Neural progenitor cell (in vitro differentiated cells): ENCODE measurements at places on chromosomes 4 and X.

DNA sequence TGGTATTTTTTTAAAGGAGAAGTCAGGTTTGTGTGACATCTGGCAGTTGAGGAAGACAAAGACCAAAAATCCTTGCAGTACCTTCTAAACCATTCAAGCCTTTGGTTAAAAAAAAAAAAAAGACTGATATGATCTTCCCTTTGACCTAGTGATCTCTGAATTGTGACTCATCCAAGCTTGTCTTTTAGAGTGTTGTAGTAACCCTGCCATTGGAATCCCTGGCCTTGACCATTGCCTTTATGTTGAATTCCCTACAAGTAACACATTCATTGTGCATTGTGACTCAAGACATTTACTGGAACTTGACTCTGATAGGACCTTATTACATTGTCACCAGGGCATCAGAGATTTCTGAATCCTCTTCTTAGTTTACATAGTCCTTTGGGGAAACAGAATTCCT is 1469.0 kb downstream of the TECRL start:
- DNase-seq, result no peak

- DNase-seq, result no peak
Observed at GRCh38 chr4:151760002-151760401, 805 bp downstream of the GATB start.

DNA sequence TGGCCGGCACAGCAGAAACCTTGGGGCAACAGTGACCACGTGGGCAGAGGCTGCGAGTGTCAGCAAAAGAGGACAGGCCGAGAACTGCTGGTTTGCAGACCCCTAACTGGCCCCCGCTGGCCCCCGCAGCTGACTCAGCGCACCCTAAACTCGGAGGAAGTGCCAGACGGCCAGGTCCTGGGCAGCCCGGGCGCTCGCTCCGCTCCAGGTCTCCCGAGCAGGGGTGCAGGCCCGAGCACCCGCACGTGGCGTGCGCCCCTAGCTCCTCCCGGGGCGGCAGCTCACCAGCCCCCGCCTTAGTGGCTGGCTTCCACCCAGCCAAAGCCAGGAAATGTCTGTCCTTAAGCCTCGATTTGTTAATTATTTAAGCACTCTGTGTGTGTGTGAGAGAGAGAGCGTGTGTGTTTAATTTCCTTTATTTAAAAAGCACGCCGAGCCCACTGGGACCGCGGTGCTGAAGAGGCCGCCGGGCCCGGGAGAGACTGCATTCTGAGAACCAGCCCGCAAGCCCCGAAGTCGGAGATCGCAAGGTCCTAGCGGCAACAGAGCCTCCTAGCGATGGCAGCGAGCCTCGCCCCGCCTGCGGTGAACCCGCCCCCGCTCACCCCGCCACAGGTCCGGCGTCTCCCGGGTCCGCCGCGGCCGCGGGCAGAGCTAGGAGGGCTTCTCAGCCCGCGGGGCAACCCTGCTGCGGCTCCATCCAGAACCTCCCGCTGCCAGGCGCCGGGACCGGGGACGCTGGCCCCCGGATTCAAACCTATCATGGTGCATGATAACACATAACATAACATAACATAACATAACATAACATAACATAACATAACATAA is 45.9 kb upstream of the CDKN2AIP start:
- peak; percentile 87 for DNase-seq

- DNase-seq, result no peak
Observed at GRCh38 chr4:159106636-159107035, 3.8 kb downstream of the RAPGEF2 start.

- no peak for DNase-seq
Observed at GRCh38 chrX:124699876-124700275, 353.5 kb downstream of the SH2D1A start.

GRCh38 chrX:49877397-49878101 is 1.7 kb upstream of the USP27X start:
- no peak for DNase-seq

- no peak for DNase-seq
Observed at GRCh38 chr4:181637186-181638105, 605.8 kb upstream of the TENM3 start.

- no peak for DNase-seq
Observed at GRCh38 chr4:119080721-119081541, 54.7 kb upstream of the MYOZ2 start.

DNA sequence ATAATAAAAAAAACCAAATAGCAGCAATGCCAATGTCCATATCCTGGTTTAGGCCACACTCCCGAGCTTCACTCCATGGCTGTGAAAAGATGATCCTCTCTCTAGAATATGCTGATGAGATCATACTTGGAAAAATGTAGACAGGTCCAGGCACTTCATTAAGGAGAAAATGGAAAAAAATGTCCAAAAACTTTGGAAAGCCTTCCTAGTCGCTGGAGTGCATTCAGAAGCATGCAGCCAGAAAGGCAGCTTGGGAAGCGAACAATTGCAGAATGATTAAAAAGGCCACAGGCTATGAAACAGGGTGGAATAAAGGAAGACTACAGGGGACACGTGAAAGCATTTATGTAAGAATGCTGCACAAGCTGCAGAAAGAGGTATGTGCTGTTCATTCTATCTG is 165.6 kb upstream of the HCCS start:
- no peak for DNase-seq

GRCh38 chr4:78777576-78777940 is 1.4 kb downstream of the BMP2K start:
- DNase-seq, result no peak

DNA sequence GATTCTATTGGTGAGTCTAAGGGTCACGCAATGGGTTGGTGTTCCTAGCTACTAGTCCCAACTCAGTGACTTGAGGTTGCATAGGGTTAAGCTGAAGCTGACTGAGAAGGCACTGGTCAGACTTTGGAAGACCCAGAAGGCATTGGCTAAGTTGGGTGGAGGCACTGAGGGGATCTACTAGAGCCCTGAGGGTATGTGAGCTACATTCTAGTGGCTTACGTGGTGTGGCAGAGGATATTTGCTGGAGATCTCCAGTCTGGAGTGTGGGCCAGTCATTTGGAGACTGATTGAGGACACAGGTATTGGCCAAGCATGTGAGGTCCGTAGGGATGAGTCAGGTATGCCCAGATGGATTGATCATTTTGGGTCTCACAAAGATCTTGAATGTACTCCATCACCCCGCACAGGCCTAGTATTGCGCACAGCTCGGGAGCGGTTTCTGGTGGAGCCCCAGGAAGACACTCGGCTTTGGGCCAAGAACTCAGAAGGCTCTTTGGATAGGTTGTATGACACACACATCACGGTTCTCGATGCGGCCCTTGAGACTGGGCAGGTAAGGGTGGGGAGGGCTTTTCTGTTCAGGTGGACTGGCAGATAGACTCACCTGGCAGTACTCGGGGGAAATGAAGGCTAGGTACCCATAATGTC is 7.2 kb downstream of the USP11 start:
- DNase-seq, result no peak

GRCh38 chr4:67087897-67088296 is 457.4 kb downstream of the CENPC start:
- DNase-seq, result peak; percentile 50

- no peak for DNase-seq
Observed at GRCh38 chr4:141702472-141703182, 66.2 kb downstream of the IL15 start.

GRCh38 chrX:46912098-46912602 is at the start of gene JADE3:
JADE3 (plus strand) TSS chrX:46912421; CDS start chrX:46984895, 72,474 bp downstream.
- peak; percentile 90 for DNase-seq

DNA sequence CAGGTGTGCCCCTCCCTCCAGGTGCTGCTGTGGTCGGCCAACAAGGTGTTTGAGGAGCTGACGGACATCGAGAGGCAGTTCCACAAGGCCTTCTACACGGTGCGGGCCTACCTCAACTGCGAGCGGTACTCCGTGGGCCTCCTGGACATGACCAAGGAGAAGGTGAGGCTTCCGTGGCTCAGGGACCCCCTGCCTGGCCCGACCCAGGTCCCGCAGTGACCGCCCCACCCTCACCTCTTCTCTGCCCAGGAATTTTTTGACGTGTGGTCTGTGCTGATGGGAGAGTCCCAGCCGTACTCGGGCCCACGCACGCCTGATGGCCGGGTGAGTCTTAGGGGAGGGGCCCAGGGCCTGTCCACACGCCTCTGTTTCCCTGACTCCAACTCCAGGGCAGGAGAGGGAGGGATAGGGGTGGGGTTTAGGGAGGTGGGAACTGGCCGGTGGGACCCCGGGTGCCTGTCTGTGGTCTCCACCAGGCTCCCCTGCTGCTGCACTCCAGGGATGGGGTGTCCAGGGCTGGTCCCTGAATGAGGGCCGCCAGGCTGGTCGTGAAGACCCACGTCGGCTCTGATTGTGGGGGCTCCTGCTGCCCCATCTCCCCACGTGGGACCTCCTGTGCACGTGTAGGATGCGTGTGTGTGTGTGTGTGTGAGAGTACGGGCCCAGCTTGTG is 20.1 kb downstream of the ATP5ME start:
- DNase-seq, result no peak

- DNase-seq, result no peak
Observed at GRCh38 chrX:148380650-148381561, 119.5 kb upstream of the AFF2 start.

DNA sequence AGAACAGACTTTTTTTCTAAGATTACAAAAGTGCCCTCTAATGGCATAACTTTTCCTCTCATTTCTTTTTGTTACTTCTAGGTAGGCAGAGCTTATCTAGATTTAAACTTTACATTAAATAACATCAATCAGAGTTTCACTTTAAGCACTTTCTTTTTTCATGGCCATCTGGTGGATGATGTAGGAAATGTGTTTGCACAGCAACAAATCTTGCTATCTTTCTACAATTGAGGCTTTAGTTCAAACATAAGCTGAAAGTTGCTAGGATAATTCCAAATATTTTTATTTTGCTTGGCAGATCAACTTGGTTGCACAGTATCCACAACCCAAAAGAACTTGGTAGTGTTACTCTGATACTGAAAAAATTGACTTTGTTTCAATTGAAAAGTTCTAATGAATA is 22.0 kb downstream of the NDNF start:
- DNase-seq, result no peak

DNA sequence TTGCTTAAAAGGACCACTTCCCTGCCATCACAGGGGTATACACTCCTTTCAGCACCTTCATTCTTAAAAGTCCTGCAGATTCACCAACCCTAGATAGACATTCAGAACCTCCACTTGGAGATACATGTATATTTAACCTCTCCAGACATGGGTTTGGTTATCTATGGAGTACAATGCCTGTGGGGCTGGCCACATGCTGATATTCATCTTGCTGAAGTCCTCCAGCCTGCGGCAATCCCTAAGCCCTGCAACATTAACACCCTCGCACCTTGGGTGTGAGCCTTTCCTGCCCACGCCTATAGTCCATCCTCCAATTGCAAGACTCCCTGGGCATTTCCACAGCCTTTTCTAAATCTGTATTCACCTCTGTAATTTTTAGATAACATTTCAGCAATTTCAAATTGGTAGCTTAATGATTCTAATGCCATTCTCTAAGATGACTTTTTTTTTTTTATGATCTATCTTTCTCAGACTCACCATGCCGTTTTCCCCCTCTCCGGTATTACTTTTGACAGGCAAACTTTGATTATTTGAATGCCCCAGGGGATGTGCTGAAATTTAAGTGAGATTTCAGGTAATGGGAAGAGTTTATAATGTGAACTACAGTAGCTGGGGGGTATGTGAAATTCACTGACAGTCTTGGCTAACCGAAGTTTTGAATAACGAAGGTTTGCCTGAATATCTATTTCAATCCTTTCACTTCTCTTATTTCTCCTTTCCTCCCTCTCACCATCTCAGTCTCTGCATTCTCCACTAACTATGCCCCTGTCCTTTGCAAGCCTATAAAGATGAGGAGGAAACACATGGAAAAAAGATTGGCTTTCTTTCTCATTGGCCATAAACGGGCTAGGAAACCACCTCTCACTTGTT is 24.1 kb downstream of the CCDC149 start:
- no peak for DNase-seq

- no peak for DNase-seq
Observed at GRCh38 chr4:102843938-102844337, 16.6 kb upstream of the UBE2D3 start.

GRCh38 chr4:182812916-182813315 is 104.3 kb downstream of the DCTD start:
- DNase-seq, result no peak

GRCh38 chr4:123423819-123424218 is 27.2 kb downstream of the SPRY1 start:
- no peak for DNase-seq

GRCh38 chrX:5702890-5703289 is 525.8 kb downstream of the NLGN4X start:
- no peak for DNase-seq

GRCh38 chr4:88291003-88291402 is 6.6 kb upstream of the PPM1K start:
- no peak for DNase-seq

DNA sequence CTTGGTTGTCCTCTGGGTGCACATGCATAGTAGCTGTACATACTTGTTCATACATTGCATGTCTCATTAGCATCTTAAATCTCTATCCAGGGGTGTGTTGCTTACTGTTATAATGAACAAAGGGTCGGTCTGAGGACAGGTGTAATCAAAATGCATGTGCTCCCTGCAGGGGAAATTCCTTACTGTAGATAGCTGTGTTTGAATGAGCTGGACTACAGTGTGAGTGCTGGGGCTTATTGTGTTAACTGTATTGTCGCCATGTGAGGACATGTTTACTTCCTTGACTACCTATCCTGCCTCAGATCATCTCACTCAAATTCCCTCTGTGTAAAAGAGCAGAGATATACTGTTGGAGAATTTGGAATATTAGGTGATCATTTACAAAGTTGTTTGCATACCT is 98.7 kb downstream of the KLHL34 start:
- DNase-seq, result no peak

GRCh38 chr4:162406637-162407365 is 243.0 kb upstream of the FSTL5 start:
- DNase-seq, result no peak

GRCh38 chr4:73450398-73451004 is 14.5 kb downstream of the AFP start:
- DNase-seq, result peak; percentile 25

DNA sequence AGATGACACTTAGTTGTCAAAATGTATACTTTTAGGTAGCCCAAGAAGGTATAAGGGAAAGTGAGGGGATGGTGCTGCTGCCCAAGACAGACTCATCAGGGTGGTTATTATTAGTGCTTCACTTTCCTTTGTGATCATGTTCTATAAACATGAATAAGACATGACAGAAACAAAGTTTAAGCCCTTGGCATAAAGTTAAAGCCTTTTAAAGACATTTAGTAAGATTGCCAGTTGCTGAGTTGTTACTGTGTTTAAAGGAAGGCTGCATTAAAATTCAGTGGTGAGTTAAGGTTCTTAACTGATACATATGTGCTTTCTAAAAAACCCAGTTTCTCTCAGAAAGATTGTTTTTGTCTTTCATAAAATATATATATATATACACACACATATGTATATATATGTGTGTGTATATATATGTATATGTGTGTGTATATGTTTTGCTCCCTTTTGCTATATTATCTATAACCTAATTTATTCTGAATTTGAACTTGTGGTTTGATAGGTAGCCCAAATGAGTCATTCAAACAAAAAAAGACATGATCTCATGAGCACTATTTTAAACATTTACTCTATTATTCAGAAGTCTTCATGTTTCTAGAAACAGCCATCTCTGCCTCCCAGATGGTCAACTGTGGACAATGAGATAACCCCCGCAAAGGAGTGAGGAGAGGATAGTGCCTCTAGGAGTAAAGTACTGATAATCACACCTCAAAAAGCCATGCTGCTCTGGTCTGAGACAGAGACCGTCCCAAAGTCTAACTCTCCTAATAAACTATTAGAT is 98.1 kb upstream of the OTUD4 start:
- DNase-seq, result no peak
